ENCODE measurements at places on chromosomes 5 and 9.

DNA sequence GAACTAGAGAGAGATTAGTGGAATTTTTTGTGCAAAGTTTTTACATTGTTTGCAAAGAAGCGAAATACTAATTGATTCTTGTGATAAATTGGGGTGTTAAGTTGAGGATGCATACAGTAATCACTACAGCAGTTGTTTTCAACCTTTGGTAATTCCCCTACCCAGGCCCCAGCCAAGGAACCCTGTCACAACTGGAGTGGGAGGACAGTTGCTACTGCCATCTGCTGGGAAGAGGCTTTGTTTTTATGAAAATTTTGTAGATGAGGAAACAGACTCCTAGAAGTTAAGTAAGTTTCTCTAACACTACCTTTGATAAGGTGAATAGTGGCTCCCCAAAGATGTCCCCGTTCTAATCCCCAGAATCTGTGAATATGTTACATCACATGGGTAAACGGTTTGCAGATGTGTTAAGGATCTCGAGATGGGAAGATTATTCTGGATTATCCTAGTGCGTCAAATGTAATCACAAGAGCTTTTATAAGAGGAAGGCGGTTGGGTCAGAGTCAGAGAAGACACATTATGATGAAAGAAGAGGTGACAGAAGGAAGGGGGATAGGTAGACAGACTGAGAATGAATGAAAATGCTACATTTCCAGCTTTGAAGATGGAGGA is 34.0 kb upstream of the PPP1R2B start:
- peak; percentile 76 for DNase-seq

DNA sequence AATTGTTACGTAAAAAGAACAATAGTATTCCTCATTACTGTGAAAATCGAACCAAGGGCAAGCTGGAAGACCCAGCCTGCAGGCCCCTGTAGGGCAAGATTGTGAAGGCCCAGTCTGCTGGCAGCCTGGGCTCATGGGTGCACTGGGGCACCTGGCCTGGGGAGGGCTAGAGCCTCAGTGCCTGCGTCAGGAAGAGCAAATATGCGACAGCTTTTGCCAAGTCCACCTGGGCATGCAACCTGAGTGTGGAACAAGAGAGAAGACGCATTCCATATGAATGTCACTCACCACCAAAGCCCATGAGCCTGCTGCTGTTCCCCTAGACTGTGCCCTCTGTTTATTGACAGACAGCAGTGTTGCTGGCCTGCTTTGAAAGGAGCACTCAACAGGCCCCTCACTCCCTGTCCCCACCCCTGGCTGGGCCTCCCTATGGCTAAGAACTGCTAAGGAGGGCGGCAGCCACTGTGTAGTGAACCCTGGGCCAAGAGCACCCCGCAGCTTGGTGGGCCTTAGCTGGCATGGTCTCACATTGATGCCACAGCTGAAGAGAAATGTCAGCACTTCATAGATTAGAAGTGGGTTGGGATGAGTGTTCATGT is 28.2 kb downstream of the PSD2 start:
- no peak for DNase-seq

GRCh38 chr5:66442951-66443445 is 153.2 kb upstream of the MAST4 start:
- DNase-seq, result no peak

- DNase-seq, result no peak
Measured at GRCh38 chr9:130775336-130775991, 59.6 kb upstream of the ABL1 start.

DNA sequence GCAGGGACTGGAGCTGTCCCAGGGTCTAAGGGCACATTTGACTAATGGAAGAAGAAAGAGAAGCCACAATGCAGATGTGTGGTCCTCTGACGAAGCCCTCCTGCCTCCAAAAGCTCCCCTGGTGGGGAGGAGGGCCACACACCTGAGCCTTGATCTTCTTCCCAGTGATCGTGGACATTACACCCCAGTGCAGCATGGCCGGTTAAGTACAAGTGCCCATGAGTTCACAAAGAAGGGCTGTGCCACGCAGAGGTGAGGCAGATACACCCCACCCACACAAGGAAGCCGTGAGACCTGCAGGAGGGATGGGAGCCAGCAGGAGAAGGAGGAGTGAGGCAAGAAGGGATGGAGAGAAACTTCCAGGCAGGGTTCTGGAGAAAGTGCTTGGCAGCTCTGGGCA is 199.0 kb upstream of the MVB12B start:
- no peak for DNase-seq

DNA sequence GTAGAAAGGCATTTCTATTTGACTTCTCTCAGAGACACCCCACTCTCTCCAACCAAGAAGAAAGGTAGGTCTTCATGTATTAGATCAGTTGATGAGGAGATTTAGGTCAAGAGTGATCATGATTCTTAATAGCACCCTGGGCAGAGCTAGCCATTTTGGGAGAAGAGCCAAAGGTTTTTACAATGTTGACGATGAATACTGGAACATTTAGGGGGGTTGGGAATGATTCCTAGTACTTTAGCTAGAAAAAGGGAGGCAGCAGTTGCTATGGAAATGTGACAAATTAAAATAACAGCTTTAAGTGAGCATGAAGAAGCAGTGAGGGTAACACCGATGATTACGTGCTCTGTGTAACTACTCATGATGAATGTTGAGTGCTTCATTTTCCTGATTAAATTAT is 9.5 kb upstream of the RPS23 start:
- no peak for DNase-seq
